ENCODE measurements at places on chromosomes 5 and 9.

GRCh38 chr9:116978155-116978554 is 291.1 kb downstream of the TRIM32 start:
- no peak for DNase-seq

- no peak for DNase-seq
Measured at GRCh38 chr5:14681236-14681752, 16.8 kb downstream of the OTULIN start.

- no peak for DNase-seq
Measured at GRCh38 chr5:176712546-176713304, 65.4 kb downstream of the TSPAN17 start.

- DNase-seq = no peak
Measured at GRCh38 chr5:71537687-71538086, 49.5 kb upstream of the MCCC2 start.

- no peak for DNase-seq
Measured at GRCh38 chr9:13750061-13750460, 470.6 kb upstream of the MPDZ start.

DNA sequence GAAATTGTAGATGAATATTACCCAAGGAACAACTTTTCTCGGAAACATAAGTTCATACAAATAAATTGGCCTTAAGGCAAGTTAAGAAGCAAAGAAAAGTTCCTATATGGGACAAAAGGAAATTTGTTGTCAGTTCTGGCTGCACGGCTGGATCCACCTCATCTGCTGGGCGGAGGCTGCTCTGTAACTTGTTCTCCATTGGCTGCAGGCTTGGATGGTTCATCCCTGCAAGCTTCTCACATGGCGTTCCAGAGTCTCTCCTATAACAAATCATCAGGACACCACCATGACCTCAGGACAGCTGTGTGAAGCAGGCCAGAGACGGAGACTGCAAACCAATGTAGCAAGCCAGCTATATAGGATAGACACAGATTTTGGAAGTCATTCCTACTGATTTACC is 81.4 kb upstream of the DAB2 start:
- no peak for DNase-seq

- DNase-seq = no peak
Measured at GRCh38 chr5:130978475-130978874, 186.6 kb downstream of the HINT1 start.

DNA sequence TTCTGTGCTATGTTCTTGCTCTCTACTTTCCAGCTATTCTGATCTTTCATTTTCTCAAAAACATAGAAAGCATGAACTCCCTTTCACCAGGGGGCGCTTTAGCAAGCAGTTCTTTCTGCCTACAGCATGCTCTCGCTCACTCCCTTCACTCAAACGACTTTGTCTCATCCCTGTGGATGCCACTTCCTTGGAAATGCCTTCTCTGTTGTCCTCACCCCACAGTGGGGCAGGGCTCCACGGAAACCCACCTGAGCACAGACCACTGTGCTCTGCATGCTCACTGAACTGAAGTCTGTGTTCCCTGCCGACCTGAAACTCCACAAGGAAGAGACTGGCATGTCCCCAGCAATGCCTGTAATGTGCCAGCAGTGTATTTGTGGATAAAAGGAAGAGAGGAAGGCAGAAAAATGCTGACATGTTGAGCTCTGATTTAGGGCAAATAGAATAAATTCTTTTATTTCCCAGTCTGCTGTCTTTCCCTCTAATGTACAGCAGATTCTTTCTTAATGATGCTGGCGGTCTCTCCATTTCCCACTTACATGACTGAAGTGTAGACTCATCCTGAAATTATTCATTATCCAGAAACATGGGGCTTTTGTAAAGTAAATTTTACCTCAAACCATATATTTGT is 4.9 kb upstream of the ROR2 start:
- no peak for DNase-seq

GRCh38 chr5:109404428-109404960 is 5.3 kb downstream of the PJA2 start:
- no peak for DNase-seq

DNA sequence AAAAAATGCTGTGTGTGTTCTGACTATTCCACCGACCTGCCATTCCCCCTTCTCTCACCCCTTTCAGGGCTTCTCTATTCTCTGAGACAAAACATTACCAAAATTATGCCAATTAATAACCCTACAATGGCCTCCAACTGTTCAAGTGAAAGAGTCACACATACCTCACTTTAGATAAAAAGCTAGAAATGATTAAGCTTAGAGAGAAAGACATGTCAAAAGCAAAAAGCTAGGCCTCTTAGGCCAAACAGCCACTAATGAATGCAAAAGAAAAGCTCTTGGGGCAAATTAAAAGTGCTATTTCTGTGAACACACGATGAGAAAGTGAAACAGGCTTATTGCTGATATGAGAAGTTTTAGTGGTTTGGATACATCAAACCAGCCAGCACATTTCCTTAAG is 279.6 kb upstream of the GRAMD2B start:
- no peak for DNase-seq

DNA sequence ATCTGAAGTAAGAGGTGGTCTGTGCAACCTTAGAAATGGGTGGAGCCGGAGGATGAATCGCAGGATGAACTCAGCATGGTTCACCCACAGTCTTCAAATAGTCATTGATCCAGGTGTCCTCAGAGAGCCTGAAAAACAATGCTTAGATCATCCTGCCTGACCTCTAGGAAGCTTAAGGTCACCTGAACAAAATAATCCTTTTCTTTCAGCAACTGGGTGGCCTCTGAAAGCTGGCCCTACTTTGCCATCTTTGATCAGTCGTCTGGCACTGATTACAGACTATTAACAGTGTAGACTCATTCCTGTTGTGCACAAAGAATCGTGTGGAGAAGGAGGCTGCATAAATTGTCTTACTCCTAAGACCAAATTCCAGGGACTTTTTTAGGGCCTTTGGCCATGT is 50.7 kb downstream of the PIP5K1B start:
- DNase-seq = no peak

GRCh38 chr5:78649861-78650496 is 1.4 kb upstream of the LHFPL2 start:
- no peak for DNase-seq

- no peak for DNase-seq
Measured at GRCh38 chr5:113380807-113381326, 53.9 kb downstream of the TSSK1B start.

DNA sequence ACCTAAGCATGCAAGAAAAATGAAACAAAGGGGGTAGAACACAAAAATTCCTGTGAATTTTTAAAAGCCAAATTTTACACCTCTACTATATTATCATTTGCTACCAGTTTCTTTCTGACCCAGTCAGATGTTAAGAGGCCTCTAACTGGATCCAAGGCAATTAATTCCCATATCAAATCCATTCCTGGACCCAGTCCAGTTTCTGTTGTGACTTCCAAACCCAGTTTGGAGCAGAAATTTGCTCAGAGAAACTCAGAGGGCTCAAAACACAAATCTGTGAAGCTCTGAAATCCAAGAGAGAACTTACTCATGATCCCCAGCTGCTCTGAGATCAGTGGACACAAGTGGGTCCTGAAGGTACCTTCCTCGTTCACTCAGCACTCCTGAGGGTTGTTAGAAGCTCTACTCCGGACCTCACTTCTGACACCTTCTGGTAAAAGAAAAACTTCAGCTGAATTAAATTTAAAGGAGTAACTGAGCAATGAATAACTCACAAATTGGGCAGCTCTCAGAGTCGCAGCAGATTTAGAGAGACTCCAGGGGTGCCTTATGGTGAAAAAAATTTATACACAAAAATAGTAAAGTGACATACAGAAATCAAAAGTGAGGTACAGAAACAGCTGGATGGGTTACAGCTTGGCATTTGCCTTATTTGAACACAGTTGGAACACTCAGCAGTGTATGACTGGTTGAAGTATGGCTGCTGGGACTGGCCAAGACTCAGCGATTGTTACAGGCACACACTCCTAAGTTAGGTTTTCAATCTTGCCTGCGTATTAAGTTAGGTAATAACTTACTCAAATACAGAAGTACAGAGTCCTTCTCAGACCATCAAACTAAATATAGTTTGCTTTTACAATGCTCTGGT is 32.4 kb downstream of the INSL4 start:
- DNase-seq = no peak

DNA sequence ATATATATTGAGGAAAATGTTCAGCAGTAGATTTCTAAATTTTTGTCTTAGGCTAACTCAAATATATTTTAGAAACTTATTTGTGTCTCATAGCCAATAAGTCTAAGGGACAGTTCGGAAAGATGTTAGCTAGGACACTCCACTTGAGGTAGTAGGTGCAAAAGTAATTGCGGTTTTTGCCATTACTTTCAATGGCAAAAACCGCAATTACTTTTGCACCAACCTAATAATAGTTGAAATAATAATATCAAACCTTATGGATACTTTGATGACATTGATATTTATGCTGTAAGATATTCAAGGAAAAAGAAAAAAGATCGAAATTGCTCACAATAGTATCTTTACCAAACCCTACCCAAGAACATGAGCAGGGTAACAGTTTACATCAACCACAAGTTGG is 555.5 kb upstream of the ST8SIA4 start:
- no peak for DNase-seq

DNA sequence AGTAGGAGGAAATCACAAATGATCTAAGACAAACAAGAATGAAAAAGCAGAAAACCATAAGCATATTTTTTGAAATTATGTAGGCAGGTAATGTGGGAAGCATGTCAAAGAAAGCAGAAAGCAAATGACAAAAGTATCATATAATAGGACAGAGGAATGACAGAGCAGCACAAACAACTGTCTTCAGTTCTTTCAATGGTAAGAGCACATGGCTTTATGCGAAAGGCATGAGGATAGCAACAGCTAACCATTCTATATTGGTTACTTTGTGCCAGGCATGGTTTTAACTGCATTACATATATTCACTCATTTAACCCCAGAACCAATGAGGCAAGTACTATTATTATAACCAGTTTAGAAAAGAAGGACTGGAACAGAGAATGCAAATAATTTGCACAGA is 137.4 kb downstream of the FBXL7 start:
- DNase-seq = no peak

DNA sequence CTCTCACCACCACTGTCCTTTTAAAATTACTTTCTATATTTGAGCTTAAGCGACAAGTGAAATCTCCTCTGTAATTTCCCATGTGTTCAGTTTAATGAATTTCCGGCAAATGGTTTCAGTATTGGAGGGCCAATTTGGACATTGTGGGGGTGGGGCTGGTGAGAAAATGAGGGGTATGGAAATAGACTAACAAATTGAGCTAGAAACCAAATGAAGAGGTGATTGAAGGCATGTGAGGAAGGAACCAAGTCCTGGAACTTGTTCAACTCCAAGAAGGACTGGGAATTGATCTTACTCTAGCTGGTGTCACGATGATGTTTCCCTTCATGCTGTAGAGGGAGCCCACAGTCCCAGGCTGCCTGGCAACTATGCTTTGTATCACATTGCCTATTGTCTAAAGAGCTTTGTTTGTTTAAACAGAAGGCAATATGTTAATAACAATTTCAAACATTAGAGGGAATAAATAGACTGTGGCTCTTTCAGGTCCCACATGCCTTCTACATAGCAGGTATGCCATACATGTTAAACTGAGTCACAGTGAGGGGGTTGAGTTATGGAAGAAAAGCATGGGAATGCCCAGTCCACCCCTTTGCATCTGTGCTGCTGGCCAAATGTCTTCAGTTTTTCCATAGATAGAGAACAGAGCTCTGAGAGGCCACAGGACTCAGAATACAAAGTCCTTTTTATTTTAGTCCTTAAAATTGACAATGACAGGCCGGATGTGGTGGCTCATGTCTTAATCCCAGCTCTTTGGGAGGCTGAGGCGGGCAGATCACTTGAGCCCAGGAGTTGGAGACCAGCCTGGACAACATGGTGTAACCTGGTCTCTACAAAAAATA is 25.0 kb upstream of the MATR3 start:
- DNase-seq = no peak

DNA sequence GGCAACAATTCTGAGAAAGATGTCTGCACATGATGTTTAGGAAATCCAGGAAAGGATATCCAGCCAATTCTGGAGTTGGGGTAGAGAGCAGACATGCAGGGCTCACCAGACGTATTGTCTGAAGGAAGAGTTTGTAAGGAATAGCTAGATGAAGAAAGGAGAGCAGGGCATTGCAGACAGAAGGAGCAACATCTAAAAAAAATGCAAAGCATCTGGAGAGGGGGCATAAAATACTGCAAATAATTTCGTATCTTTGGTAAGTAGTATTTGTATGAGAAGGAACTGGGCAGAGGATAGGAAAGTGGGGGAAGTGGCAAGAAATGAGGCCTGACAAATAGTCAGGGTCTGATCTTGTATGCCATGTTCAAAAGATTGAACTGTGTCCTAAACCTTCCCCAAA is 74.8 kb downstream of the MACIR start:
- no peak for DNase-seq

DNA sequence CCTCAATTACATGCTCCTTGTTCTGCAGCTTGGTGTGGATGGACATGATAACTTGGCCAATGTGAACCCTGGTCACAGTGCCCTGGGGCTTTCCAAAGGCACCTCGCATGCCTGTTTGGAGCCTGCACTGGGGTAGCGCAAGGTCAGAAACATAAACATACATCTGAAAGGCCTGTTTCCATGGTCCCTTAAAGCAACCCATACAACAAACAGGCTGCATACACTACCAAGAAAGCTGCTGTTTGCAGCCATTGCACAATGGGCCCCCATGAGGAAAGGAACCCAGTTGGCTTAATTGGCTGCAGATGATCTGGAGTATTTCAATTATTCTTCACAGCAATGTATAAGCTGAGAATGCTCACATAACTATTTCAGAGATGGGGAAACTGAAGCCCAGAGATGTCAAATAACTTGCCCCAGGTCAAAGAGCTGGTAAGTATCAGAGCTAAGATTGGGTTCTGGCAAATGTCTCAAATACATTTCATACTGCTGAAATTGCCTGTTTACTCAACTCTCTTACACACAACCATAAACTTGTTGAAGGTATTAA is 233.9 kb downstream of the ASTN2 start:
- DNase-seq = no peak

GRCh38 chr5:78959767-78960166 is 25.3 kb downstream of the ARSB start:
- no peak for DNase-seq

DNA sequence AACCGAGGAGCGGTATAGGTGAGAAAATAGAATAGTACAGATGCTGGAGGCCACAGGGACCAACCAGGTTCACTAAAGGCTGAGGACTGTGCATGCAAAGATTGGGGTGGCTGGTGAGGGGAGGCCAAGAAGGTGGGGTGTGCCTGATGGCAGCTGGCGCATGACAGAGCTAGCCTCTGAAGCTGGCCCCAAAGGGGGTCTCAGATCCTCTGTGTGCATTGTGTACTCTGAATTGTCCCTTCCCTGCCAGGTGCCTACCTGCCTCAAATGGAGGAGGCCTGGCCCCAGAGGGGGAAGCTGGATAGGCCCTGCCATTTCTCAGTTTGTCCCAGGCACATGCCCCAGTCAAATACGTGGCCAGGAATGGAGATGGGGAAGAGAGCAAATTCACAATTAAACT is 63.1 kb downstream of the CRB2 start:
- DNase-seq = no peak

GRCh38 chr5:123882965-123883345 is 371.0 kb downstream of the CSNK1G3 start:
- DNase-seq = no peak

GRCh38 chr5:35297755-35298154 is 67.5 kb upstream of the PRLR start:
- DNase-seq = no peak

- DNase-seq = no peak
Measured at GRCh38 chr9:134899818-134900217, 17.9 kb downstream of the FCN1 start.

- DNase-seq = no peak
Measured at GRCh38 chr5:32201122-32201753, 27.1 kb upstream of the GOLPH3 start.

GRCh38 chr9:131559421-131560000 is 14.2 kb downstream of the PRRT1B start:
- no peak for DNase-seq

- DNase-seq = no peak
Measured at GRCh38 chr5:32785611-32786254, 74.6 kb downstream of the NPR3 start.
